ENCODE measurements at places on chromosomes 2 and 18.

GRCh38 chr2:127664895-127665225 is 10.5 kb downstream of the LIMS2 start:
- DNase-seq, result no peak

- DNase-seq, result no peak
Observed at GRCh38 chr2:175253871-175254270, 72.4 kb upstream of the ATP5MC3 start.

DNA sequence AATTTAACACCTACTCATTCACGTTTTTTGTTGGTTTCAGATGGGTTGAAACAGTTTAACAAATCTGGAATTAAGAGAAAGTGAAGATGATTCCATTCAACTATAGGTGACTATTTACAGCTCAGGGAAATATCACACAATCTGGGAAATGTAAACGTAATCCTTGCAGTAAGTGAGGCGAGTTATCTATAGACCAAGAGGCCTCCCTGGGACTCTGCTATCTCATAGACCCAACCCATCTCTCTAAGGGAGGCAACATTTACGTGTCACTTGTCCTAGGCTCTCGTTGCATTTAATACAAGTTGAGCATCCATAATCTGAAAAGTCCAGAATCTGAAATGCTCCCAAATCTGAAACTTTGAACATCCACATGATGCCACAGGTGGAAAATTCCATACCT is 2.0 kb upstream of the MOB4 start:
- no peak for DNase-seq

DNA sequence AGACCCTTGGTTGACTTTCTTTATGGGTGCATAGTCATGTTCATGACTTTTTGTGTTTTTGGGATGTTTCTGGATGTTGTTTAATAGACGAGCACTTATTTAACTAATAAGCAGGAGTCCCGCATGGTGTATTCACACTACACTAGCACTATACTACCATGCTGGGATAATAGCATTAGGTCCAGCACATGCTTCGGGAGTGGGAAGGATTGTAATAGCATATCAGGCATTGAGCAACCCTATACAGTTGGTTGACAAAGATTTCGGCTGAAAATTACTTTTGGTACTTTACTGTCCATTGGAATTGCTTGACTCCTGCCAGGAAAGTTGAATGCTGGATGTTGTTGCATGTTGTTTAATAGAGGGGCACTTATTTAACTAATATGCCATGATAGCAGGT is 2.8 kb downstream of the SH3RF3 start:
- no peak for DNase-seq

- DNase-seq, result no peak
Observed at GRCh38 chr2:105397953-105398335, 907 bp downstream of the FHL2 start.

Measured in germinal center (tissue), 1 donor.